D341Med (cell line): ENCODE measurements at places on chromosomes 7 and 10.

DNA sequence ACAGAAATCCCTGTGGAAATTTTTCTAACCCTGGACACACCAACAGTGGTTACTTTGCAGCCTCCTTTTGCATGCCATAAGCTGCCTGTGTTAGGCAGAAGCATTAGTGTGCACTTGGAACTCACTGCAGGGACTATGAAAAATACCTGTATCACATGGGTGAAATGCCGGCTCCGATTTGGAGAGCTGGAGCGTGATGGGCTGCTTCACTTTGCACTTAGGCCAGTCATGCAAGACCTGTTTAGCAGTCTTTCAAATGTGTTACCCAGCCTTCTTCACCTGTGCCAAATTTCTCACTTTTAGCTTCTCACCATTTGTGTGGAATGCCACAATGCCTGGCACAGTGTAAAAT, 11.3 kb downstream of the NCOA4 start:
- no peak for DNase-seq

DNA sequence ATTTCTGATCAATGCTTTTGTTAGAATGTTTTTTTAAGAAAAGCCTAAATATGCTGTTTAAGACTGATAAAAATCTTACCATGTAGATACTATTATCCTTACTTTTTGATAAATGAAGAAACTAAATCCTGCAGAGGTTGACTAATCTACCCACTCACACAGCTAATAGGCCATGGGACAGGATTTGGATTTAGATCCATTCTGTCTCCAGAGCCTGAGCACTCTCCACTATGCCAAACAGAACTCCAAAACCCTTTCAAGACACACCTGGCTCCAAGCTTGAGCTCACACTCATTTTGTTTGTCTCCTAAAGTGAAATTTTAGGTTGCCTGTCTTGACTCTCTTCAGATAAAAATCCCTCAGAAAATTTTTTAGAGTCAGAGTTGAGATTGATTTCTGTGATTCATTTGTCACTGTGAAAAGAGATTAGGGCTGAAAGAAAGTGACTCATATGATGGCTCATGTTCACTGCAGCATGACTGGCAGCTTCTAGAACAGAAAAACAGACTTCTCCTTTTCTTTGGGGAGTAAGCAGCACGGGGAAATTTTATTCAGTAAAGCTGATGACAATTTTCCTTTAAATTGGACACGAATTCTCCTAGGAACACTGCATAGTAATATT, 132.3 kb upstream of the POT1 start:
- DNase-seq, result peak; percentile 26

GRCh38 chr7:157930441-157930840, 593.6 kb downstream of the DNAJB6 start:
- DNase-seq, result no peak

- no peak for DNase-seq
These were observed 710 bp upstream of the LDB3 start for GRCh38 chr10:86667421-86668181.

DNA sequence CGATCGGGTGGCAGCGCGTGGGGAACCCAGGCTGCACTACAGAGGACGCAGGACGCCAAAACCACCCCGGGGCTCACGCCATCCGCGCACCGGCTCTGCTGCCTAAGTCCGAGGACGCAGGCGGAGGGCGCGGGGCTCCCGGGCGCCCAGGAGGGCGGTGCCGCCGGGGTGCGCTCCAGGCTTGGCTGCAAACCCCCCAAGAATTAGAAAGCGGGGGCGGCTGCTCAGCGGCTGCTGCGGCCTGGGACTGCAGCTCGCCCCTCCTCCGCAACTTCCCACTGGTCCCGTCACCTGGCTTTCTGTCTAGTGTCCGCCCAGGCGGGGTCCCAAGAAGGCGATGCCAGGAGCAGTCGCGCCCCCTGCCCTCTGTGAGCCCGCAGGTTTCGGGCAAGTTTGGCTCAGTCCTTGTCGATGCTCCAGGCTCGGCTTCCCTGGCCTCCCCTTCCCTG, 1.7 kb upstream of the POU6F2 start:
- peak; percentile 38 for DNase-seq

DNA sequence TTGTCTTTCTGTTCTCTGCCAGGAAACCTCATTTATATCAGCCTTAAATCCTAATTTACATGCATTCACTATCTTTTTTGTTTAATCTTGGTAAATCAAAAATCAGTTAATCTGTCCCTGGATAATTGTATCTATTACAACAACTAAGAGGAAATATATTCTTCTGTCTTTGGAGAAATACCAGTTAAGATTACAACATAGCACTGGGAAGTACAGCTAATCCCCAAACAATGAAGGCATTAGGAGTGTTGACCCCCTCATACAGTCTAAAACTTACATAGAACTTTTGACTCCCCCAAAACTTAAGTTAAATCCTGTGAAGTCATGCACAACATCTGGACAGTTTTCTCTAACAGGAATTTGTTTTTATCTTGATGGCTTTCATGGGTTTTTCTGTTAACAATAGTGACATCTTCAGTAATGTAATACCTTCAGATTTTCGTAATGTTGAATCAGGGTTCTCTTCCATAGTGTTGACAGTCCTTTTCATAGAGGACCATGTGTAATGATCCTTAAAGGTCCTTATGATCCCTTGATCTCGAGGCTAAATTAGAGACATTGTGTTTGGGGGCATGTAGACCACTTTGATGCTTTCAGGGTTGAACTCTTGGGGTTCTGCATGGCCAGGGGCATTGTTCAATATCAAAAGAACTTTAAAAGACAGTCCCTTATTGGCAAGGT, 24.1 kb upstream of the ABCC2 start:
- DNase-seq, result no peak

GRCh38 chr10:44300666-44301649, 83.9 kb downstream of the CXCL12 start:
- DNase-seq, result no peak

DNA sequence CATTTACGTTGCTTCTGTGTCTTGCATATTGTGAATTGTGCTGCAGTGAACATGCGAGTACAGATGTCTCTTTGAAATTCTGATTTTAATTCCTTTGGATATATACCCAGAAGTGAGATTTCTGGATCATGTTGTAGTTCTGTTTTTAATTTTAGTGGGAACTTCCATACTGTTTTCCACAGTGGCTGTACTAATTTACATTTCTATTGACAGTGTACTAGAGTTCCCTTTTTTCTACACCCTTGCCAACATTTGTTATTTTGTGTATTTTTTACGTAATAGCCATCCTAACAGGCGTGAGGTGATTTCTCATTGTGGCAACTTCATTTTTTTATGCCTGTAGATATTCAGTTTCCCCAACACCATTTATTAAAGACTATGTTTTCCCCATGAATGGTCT, 144.7 kb upstream of the INHBA start:
- no peak for DNase-seq

DNA sequence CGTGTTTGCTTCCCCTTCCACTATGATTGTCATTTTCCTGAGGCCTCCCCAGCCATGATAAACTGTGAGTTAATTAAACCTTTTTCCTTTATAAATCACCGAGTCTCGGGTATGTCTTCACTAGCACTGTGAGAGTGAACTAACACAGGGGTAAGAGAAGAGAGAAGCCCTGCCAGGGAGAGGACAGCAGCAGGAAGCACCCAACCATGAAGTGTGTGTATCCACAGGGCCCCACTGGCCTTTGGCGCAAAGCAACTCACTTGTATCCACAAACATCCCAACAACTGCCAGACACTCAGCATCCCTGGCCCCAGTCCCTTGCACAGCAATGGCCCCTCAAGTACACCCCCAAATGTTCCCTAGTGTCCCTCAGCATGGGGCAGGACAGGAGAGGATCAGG, 115.1 kb downstream of the MAD1L1 start:
- DNase-seq, result no peak

GRCh38 chr10:122255509-122256301, 15.4 kb upstream of the BTBD16 start:
- no peak for DNase-seq

- no peak for DNase-seq
These were observed 49.7 kb downstream of the ZEB1 start for GRCh38 chr10:31368724-31369123.

GRCh38 chr7:71615017-71615416, 483.1 kb downstream of the GALNT17 start:
- DNase-seq, result no peak

DNA sequence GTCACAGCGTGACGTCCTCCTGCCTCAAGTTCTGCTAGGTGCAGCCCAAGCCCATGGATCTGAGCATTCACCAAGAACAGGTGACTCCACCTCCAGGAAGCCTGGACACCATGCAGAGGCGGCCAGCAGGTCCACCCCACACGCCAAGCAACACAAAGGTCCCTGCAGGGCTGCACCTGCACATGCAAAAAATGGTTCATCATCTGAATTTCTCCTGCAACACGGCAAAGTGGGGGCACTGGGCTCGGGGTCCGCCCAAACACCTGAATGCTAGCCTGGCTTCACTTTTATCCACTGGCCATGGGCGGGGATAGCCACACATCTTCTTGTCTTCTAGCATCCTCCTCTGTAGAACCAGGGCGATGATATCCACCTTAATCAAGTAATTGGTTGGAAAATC, 28.9 kb downstream of the CNPY1 start:
- no peak for DNase-seq
